NCI-H69 (cell line): ENCODE measurements at places on chromosomes 16 and 17.

DNA sequence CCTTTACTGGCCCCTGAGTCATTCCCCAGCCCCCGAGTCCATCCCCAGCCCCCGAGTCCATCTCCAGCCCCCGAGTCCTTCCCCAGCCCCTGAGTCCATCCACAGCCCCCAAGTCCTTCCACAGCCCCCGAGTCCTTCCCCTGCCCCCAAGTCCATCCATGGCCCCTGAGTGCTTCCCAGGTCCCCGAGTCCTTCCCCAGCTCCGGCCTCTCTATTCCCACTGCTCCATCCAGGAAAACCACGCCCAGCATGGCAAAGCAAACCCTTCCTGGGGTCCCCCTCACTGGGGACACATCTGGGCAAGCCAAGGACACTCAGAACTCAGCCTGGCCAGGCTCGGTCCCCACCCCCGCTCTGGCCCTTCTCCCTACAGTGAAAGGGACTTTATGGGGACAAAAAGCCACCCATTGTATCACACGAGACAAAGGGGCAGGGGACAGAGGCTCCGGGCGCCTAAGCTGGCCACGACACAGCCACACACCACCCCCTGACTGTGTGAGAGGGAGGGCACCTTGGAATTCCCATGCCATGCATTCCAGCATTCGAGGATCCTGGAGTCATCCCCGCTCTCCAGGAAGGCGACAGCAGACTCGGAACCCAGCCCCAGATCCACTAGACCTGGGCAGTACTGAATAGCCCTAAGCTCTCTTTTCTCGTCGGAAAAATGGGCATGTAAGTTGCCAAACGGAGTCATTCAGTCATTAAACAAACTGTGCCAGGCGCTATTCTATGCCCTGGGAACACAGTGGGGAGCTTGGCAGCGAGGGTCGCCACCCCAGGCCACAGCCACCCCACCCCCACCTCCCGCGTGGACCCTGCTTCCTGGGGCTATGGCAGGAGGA is 14.0 kb downstream of the PLLP start:
- DNase-seq = no peak

GRCh38 chr16:71344315-71344905 is 14.1 kb upstream of the CALB2 start:
- DNase-seq = peak; percentile 39

GRCh38 chr17:52673791-52674190 is 515.3 kb upstream of the CA10 start:
- peak; percentile 34 for DNase-seq

DNA sequence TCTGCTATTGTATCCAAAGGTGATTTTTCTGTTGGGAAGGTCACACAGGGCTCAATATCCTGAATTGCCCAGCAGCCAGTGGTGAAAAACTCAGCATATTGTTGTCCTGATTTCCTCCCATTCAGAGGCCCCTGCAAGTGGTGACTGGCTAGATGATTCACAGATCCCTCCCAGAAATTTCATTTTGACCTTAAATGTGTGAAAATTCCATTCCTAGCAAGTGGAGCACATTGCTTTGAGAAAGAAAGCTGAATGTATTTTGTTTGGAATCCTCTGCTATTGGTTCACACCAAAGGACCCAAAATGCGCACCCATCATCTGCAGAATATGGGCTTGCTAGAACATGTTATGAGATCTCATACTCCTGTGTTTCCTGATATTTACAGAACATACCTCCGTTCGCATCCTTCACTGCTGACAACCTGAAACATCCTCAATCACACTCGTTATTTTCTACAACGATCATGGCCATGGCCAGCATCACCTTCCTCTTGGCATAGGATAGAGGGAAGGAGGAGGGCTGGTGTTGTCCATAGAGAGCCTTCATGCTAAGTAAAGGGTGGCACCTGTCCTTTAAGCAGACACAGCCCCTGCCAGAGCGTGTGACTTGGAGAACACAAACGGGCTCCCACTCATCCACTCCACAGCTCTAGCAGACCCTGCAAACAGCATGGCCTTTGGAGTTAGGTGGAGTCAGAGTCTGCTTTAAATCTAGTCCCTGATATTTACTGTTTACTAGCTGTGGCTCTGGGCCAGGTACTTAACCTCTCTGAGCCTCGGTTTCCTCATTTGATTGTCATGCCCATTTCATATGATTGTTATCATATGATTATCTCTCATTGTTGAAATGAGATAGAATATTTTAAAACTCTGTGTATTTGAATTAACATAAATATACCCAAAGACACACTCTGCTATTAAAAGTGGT is 30.4 kb upstream of the NFAT5 start:
- DNase-seq = no peak

GRCh38 chr17:69876757-69877156 is 198.3 kb upstream of the KCNJ16 start:
- DNase-seq = no peak

- DNase-seq = no peak
Observed at GRCh38 chr17:40283662-40284061, 4.0 kb upstream of the CDC6 start.

GRCh38 chr17:74635418-74635817 is 11.9 kb upstream of the CD300E start:
- no peak for DNase-seq

- peak; percentile 1 for DNase-seq
Observed at GRCh38 chr17:15233022-15233805, 31.9 kb downstream of the PMP22 start.

GRCh38 chr17:81405411-81405872 is 10.2 kb downstream of the BAHCC1 start:
- DNase-seq = peak; percentile 51

- DNase-seq = no peak
Observed at GRCh38 chr16:57608462-57609113, 19.8 kb upstream of the ADGRG1 start.

GRCh38 chr17:14522795-14523387 is 222.0 kb downstream of the HS3ST3B1 start:
- no peak for DNase-seq

DNA sequence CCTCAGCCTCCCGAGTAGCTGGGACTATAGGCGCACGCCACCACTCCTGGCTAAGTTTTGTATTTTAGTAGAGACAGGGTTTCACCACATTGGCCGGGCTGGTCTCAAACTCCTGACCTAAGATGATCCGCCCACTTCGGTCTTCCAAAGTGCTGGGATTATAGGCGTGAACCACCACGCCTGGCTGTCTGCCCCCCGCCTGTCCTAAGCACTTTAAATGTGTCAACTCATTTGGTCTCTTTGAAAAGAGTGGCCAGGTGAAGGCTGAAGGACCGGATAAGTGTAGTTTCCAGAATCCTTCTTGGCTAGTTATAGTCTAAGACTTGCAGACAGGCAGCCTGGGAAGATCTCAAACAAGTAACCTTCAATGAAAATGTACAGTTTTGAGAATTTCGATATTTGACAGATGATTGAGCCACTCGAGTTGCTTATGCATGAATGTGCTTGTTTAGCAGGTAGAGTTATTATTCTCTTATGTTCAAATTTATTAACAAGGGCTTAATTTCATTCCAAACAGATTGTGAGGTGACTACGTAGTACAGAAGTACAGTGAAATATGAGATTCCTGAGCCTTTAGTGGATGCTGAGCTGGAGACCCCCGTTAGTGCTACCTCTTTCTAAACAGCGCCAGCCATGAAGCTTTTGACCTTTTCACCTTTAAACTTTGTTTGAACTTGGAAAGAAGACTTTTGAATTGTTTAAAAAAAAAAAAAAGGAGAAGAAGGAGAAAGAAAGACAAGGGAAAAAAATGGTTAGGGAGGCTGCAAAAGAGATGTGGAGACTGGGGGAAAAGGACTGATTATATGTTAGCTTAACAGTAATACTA is 164.4 kb upstream of the TBX2 start:
- DNase-seq = peak; percentile 84

DNA sequence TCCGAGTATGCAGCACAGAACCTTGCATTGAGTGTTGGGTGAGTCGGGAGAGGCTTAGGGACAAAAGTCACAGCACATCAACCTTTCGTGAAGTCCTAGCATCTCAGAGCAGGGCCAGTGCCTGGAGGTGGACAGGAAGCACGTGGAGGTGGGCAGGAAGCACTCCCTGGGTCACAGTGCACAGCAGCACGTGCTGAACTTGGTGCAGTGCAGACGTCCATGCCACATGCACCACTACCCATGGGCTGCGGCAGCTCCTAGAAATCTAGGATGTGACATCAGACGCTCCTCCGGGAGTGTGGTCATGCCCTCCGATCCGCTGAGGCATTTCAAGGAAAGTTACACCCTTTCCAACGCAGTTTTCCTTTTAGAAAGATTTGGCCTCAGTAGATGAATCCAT is 83.4 kb upstream of the CHMP6 start:
- DNase-seq = no peak

GRCh38 chr16:19696328-19696727 is 21.7 kb downstream of the KNOP1 start:
- peak; percentile 97 for DNase-seq

- DNase-seq = no peak
Observed at GRCh38 chr16:47949714-47950113, 206.1 kb downstream of the ABCC12 start.

DNA sequence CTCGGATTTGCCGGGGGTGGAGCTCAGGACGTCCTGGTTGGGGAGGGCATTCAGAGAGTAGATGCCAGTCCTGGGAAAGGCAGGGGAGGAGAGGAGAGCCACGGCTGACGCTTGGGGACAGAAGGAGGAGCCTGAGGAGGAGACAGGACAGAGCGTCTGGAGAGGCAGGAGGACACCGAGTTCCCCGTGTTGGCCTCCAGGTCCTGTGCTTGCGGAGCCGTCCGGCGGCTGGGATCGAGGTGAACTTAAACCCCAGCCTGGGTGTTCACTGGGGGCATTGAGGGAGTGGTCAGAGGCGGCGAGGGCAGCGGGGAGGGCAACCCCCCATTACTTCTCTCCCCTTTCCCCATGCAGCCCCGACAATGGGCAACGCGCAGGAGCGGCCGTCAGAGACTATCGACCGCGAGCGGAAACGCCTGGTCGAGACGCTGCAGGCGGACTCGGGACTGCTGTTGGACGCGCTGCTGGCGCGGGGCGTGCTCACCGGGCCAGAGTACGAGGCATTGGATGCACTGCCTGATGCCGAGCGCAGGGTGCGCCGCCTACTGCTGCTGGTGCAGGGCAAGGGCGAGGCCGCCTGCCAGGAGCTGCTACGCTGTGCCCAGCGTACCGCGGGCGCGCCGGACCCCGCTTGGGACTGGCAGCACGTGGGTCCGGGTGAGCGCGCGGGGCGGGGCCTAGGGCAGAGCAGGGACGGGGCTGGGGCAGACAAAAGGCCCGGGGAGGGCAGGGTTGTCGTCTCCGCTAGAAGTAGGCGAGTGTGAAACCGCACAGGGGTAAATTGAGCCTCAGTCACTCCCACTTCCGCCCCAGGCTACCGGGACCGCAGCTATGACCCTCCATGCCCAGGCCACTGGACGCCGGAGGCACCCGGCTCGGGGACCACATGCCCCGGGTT is 3.7 kb downstream of the NOL3 start:
- peak; percentile 81 for DNase-seq

GRCh38 chr16:7097518-7097917 is 235.1 kb upstream of the RBFOX1 start:
- no peak for DNase-seq

GRCh38 chr17:45900723-45901415 is 6.5 kb downstream of the MAPT start:
- no peak for DNase-seq
